ENCODE measurements at places on chromosomes 4 and X.

DNA sequence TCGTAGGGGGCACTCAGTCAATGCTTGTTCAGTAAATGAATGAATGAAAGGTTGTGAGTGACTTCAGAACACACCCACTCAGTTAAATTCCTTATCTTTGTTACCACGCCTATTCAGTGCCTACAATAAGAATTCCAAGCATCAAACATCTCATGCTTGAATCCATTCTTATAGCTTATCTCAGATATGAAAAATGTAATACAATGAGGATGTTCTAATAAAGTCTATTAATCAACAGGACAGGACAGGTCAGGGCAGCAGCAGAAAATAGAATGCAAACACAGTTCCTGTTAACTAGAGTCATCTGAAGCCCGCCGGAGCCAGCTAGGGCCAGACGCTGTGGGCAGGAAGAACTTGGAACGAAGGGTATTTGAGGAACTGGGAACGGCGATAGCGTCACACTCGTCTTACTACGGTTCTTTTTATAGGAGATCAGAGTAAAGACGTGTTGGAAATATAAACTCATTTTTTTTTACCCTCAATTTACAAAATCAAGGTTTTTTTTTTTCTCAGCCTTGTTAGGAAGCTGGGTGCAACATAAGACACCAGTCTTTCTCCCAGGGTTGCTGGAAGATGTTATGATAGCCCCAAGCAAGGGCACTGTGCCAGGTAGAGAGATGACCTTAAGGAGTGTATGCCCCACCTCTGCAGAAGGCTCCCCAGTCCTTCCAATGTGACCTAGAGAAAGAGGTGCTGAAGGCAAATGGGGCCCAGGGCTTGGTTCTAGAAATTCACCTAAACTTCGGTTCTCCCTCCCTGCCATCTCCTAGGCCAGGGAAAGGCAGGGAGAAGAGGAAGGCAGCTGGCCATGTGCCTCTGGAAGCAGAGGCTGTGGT is 48.3 kb downstream of the SEL1L3 start:
- no peak for DNase-seq

DNA sequence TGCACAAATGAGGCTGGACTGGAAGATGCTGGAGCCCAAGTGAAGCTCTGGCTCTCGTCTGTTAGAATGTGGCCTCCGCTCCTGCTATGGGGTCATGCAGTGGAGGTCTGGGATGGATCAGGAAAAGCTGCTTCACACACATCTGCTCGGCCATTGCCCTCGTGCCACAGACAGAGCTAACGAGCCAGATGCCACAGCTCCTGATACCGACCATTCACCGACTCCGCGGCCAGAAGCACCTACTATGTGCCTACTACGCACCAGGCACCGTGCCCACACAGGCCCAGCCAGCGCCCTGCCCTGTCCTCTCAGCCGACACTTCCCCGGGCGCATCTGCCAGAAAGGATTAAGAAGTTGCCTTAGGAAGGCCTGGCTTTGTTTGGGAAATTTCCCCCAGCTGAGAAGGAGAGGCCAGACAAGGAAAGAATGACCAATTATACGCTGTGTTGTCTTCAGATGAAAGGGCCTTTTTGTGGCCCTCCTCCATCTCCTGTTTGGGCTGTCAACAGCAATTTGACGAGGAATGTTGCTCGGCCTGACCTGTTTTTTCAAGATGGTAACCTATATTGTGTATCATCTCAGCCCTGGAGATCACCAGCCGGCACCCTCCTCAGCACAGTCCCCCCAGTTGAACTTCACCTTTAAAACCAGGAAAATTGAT is 34.3 kb downstream of the HMX1 start:
- no peak for DNase-seq

DNA sequence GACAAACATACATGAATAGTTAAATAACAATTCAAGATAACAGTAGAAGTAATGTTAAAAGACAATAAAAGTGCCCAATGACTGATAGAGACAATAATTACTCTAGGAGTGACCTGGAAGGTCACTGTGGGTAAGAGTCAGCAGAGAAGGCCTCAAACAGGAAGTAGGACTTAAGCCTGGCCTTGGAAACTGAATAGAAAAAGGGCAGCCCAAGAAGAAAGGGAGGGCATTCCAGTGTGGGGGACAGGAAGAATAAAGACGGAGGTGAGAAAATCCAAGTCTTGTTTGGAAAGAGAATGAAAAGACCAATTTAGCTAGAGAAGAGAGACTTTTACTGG is 6.0 kb downstream of the P2RY4 start:
- no peak for DNase-seq

- no peak for DNase-seq
Measured at GRCh38 chr4:158857951-158858350, 89.1 kb downstream of the FNIP2 start.

DNA sequence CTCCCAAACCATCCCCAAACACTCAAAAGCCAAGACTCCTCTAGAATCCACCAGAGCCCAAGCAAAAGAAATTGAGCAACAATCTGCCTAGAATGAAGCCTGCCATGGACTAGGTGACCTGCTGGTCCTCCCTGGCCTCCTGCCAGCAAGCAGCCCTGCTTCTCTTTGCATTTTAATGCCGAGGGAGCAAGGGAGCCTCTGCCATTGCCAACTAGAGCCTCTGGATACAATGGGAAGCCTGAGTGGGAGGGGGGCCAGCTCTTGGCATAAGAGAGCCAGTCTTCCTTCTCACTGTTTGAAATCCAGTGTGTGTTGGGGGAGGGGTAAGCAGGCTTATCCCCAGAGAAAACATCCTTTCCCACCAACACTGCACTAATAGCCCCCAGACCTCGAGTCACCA is 1.5 kb upstream of the GDPD2 start:
- DNase-seq: no peak

DNA sequence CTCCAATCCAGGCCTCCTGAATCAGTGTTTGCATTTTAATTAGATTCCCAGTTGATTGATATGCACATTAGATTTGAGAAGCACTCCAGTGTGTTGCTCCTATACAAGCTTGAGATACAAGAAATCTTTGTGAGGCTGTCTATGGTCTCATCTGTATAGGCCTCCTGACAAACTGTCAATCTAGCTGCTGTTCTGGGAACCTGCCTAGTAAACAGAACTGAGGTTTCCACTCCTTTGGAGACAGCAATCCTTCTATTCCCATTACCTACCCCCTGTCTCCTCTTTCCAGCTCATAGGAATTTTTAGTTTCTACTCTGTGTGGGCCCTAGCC is 306.1 kb upstream of the EMCN start:
- DNase-seq: no peak

DNA sequence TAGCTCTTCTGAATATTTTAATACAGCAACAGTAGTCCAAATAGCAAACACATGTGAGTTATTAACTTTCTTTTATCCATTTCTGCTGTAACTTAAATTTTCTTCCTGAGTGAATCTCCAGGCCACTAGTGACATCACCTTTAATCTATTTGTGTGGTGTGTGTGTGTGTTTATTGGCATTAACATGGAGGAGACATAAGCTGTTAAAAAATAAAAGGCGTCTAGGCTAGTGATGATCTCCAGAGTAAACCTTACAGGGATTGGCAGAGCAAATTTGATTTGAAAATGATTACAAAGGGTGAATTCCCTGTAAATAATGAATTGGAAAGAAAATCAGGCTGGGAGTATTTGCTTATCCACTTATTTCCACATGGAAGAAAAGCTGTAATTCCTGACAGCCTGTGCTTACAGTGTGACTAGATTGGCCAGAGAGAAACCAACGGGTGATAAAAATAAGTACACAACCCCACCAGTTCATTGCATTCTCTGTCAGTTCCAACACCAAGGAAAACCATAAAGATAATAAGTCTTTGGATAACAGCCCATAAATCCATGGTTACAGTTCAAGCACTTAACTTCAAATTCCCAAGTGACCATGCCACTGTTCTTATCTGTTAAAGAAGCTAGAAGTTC is 186.1 kb downstream of the ENOX2 start:
- DNase-seq: no peak

DNA sequence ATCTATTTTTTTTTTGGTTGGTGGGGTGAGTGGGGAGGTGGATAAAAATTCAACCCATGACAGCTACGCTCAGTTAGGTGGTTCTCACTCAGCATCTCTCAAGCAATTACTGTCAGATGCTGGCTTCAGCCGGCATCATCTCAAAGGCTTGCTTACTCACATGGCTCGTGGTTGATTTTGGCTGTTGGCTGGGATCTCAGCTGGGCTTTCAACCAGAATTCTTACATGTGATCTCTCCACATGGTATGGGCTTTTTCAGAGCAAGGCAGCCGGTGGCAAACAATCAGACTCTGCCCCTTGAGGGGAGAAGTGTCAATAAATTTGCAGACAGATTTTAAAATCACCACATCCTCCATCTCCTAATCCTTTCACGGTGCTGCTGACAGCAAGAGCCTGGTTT is 47.2 kb downstream of the SLC34A2 start:
- DNase-seq: no peak

GRCh38 chr4:135192751-135193535 is 991.4 kb upstream of the PABPC4L start:
- DNase-seq: no peak

GRCh38 chrX:134461437-134461836 is 1.5 kb downstream of the HPRT1 start:
- DNase-seq: no peak

DNA sequence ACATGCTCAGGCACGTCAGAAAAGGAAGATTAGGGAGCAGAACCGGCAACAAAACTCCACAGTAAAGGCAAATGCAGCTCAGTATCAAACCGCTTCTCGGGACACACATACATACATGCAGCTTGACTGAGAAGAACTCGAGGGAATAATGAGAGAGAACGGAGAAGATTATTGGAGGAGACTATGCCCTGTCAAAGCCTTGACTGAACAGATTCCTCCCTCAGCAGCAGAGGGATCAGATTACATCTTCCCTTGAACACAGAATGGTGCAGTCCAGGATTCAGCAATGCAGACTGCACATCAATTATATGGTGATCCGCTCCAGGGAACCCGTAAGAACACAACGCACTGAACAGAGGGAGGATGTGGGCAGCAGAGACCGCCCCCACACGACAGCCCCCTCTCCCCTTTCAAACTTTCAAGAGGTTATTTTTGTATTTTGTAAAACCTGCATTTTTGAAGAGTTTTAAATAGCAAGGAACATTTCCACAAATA is 183.2 kb downstream of the FBXW7 start:
- DNase-seq: no peak

Measured in stimulated activated CD4-positive, alpha-beta T cell treated with anti-CD3 and anti-CD28 coated beads, Interleukin-1b, Interleukin-23, amount 100 ng/mL, for 4 hours (primary cell).